ENCODE measurements at places on chromosomes 7 and 10. TPM values are rescaled to one million over a fixed set of nuclear protein-coding genes. Genes with fewer than 3 reads are reported as not detected.

The AGR3 gene
- total RNA-seq, result 1.5 TPM

The PRKCQ gene
- total RNA-seq, result 9.0 TPM

The KLF6 gene
- total RNA-seq, result 70.3 TPM

The CPA4 gene
- total RNA-seq, result 2.1 TPM

All from spinal cord (tissue), 10 donors.